ENCODE measurements at places on chromosomes 2 and 18.
A peak's percentile ranks its signal among the peaks of the same experiment; 100 is the strongest.

DNA sequence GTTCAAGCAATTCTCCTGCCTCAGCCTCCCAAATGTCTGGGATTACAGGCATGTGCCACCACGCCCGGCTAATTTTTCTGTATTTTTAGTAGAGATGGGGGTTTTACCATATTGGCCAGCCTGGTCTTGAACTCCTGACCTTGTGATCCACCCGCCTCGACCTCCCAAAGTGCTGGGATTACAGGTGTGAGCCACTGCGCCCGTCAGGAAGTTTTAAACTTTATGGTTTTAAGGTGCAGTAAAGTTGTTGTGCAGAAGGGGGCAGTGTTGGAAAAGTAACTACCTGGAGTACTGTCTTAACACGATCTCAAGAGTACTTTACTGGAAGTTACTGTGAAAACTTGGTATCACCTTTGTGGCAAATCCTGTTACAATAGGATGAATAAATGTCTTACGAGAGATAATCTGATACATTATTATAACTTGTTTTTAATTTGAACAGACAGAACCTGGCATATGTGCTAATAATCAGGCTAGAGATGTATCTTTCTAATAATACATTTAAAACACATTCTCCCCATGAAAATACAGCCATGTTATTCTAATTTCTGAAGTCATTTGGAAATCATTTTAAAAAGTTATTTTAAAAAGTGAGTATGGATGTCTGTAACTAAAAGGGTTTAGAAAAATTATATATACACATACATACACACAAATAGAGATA is 10.8 kb downstream of the SPDYA start:
- DNase-seq, result peak; percentile 79

GRCh38 chr2:104638190-104638858 is 215.6 kb upstream of the POU3F3 start:
- DNase-seq, result no peak

DNA sequence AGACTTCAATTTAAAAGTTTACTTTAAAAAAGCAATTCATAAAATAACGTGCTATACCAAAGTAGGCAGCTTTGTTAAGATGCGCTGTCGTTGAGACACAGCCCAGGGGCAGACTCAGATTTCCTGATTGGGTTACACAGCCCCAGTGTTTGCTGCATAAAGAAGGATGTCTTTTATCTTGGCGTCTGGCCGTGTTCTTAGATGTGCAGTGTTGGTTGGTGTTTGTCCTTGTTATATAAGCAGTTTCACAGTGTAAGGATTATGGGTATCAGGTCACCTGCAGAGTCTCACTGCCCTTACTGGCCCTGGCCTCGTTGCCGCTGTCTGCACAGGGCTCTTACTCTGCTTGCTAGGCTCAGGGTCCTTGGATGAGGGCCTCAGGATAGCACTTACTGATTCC is 108.5 kb downstream of the WDSUB1 start:
- DNase-seq, result no peak

DNA sequence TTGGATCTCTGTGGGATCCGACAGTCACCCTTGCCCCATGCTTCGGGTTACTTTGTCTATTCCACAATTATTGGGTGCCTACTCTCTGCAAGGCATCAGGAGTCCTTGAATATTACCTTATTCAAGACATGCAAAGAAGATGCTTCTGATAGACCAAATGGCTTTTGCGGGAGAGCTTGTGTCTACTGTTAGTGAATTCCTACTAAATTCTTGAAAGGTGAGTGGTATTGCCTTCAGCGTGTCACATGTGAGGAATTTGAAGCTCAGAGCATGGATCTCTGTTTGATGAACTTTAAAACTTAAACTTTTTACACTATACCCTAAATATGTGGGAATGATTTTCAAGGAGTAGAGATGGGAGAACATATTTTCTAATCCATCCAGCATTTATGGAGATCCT is 184.4 kb downstream of the LTBP1 start:
- no peak for DNase-seq

DNA sequence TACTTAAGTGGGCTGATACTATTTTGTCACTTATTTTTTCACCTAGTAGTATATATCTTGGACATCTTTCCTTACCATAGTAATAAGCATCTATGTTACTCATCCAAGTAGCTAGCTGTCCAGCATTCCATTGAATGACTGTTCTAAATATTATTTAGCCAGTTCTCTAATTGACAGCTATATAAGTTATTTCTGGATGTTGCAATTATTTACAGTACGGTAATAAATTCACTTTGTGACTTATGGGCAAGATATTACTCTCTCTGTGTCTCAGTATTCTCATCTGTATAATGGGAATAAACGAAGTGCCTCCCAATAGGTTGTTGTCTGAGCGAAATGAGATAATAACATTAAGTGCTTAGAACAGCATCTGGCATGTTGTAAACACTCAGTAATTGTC is 46.6 kb upstream of the AGAP1 start:
- no peak for DNase-seq

DNA sequence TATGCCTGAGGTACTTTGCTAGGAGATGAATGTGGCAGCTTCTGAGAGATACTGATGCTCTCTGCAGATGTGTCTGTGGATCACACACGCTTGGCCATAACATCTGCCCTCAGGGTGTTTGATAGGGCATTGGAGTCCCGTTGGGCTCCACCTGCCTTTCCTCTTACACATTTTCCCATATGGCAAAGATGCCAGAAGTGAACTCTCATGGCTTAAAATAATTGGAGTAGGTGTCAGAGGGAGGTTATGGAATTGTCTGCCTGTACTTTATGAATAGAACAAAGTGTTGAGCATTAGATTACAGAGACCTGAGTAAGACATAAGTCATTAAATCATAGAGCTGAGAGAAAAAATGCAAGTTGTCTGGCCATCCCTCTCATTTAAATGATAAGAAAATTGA is 75.3 kb upstream of the PNPT1 start:
- DNase-seq, result no peak
